SK-MEL-5 (cell line): ENCODE measurements at places on chromosomes 16 and 17.
A peak's percentile ranks its signal among the peaks of the same experiment; 100 is the strongest.

- peak; percentile 97 for DNase-seq
These were observed 67.0 kb downstream of the TUBD1 start for GRCh38 chr17:59825533-59826322.

DNA sequence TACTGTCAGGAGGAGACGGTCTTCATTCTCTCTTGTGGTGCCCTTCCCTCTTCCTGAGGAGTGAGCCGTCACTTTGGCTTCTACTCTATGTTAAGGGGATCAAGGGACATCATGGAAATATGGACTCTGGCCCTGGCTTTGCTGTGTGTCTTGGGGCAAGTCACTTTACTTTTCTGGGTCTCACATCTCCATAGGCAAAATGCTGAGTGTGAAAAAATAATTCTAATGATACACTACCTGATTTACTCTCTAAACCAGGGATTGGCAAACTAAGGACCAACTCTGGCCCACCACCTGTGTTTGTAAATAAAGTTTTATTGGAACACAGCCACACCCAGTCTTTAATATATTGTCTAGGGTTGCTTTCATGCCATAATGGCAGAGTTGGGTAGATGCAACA lies 548.7 kb upstream of the CDH5 start:
- DNase-seq, result no peak

- DNase-seq, result no peak
These were observed 3.4 kb upstream of the SPOP start for GRCh38 chr17:49681106-49681979.

- peak; percentile 16 for DNase-seq
These were observed 15.0 kb upstream of the C16orf87 start for GRCh38 chr16:46845952-46846351.

DNA sequence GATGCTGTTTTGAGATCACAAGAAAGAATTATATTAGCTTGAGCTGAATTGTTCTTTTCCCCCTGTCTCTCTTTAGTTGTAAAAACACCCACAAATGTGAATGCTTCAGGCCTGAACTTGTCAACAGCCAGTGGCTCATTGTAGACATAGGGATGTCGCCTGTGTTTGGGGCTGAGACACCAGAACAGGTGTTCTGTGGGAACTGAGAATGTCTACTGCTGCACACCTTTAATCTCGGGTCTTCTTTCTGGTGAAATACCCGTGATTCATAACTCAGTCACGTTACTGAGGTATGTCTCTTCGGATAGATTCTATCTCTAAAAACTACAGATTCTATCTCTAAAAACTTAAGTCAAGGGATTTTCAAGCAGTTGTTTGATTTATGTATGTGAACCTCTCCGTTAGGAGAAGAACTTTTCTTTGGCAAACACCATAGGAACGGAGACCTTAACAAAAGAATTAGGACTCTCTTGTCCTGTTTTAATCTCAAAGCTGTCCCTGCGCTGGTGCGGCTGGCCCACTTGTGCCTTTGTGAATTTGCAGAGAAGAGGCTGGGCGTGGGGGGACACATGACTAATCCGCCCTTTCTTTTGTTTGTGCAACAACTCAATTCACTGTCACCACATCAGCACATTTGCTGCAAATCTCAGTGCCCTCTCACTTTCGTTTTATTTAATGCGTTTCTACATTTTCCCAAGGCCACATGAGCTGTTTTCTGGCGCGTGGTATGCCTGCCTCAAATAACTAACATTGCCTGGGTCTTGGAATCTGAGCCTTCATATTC lies 643.0 kb downstream of the MAF start:
- no peak for DNase-seq

DNA sequence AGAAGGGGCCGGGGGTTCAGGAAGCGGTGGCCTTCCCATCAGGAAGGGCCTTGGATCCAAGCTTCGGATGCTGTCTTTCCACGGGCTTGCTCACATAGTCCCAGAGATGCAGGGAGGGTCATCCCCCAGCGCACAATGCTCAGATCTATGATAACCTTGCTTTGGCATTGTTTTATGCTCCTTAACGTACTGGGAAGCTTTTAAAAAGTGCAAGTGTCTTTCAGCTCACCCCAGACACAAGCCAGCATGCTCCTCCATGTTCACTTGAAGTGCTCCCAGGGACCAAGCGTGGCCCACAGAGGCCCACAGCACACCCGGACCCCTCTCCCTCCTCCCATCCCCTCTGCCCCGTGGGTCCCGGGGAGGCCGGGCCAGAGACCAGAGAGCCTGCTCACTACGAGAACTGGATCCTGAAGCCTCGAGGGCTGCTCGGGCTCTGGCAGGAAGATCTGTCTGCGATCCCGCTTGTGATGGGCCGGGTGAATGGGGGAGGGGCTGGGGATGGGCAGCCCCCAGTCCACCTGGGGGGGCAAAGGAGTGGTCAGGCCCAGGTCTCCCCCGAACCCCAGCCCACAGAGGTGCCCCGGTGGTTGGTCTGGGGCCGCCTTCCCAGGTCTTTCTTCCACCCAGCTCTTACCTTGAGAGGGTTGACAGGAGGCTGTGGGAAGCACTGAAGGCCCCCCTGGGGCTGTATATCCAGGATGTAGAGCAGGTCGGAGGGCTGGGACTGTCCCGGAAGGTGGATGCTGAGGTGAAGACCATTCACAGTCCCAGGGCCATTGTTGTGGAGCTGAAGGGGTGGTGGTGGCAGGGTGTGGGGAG lies 11.8 kb upstream of the FAM171A2 start:
- no peak for DNase-seq

- DNase-seq, result no peak
These were observed 241.9 kb downstream of the SLC39A11 start for GRCh38 chr17:72850410-72851118.

GRCh38 chr17:15441315-15441714 lies 26.1 kb downstream of the CDRT4 start:
- DNase-seq, result no peak

GRCh38 chr17:13240851-13241250 lies 223.0 kb upstream of the ELAC2 start:
- DNase-seq, result no peak

DNA sequence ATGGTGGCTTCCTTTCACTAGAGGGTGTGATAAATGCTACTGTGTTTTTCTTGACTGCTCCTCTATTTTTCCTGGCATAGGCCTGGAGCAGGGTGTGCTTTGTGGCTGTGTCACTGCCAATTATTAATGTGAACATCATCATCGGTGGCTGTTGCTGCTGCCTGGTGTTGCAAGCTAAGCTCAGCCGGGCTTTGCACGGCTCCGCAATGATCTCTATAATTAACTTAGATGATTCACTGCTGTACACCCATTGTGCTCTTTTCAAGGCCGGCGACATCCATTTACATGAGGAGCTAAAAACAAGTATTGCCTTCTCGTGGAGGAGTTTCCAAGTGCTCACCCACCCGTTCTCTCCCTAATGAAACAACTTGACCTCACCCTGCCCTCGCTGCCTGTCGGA lies 160.1 kb upstream of the IRX3 start:
- no peak for DNase-seq

DNA sequence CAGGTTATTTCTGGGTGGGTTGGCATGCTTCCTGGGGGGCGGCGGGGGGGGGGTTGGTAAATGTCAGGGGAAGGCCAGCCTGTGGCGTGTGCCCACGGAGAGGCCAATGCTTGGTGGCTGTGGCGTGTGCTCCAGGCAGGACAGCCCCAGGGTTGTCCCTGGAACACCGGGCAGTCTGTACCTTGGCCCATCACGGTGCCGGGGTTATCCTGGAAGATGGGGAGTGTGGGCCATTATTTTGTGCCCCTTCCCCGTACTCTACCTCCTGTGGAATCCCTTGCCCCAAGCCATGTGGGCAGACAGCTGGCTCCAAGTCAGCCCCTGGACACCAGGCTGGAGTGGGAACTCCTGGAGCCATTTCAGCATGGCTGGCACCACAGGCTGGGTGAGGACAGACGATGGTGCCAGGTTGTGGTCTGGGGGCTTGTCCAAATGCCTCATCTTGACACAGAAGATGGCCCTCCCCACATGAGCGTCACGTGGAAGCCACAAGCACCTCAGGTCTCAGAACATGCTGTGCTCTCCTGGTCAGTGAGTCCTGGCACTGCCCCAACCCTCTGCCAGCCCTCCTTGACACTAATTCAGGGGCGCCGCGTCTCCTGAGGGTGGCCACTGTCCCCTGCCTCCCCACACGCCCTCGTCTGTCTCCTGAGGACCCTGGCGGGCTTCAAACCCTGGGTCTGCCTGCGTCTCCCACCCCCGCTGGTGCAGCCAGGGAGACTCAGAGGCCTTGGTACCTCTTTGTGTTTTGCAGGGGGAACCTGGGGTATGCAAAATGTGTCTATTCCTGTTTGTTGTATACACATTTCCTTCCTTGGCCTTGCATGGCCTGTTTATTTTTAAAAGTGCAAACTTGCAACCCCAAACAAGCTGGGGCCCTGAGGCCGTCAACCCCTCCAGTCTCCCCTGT lies 4.3 kb downstream of the SLC16A3 start:
- no peak for DNase-seq

- DNase-seq, result peak; percentile 53
These were observed 25.1 kb downstream of the STAT5B start for GRCh38 chr17:42251115-42251514.

- DNase-seq, result no peak
These were observed 419.8 kb upstream of the CDH11 start for GRCh38 chr16:65541646-65542045.

DNA sequence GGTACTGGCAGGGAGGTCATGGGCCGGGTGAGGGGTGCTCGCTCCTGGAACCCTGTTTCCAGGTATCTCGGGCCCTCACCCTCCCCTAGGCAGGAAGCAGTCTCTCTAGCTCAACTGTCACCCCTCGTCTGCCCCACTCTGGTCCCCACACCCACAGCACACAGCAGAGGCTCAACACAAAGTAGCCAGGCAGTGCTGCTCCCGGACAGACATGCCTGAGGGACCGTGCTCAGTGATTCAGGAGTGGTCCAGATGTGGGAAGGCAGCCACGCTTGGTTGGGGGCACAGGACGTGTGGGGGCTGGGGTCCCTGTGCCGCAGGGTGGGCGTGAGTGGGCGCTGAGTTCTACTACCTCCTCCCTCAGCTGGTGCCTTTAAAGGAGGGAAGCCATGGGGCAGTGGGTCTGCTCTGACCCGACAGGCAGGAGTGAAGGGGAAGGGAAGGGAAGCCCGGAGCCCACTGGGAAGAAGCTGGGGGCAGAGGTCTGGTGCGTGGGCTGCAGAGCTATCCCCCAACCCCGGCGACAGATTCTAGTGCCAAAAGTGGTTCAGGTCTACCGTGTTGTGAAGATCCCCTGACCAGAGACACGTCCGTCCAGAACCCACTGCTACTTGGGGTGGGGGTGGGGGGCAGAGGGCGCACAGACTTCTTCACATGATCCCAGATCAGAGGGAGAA lies 11.8 kb downstream of the SLC16A3 start:
- DNase-seq, result no peak

- peak; percentile 23 for DNase-seq
These were observed 39.1 kb downstream of the PSME3IP1 start for GRCh38 chr16:57146735-57147134.

DNA sequence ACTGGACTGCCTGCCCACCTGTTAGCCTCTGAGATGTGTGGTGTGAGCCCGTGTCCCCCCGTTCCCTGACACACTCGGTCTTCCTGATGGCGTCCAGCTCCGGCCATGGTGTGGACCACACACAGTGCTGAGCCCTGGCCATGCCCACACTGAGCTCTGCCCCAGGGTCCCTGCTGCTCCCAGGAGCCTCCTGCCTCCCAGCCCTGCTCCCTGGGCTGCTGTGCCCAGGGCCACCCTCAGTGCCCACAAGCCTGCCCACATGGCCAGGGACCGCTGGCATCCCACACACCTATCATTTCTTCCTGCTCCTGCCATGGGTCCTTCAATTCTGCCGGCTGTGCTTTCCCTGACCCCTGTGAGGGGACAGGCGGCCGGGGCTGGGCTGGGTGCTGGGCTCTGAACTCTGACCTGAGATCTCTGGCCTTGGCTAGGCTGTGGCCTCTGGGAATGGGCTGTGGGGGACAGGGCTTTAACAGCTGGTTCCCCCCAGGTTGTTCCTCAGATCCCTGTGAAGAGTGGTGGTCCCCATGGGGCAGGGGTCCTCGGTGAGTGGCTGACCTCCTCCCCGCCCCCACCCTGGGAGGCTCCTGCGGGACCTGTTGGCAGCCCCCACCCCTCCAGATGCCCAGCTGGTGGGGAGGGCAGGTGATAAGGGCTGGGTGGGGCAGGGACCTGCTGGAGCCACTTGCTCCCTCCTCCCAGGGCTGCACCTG lies 4.0 kb downstream of the CEMP1 start:
- DNase-seq, result no peak

DNA sequence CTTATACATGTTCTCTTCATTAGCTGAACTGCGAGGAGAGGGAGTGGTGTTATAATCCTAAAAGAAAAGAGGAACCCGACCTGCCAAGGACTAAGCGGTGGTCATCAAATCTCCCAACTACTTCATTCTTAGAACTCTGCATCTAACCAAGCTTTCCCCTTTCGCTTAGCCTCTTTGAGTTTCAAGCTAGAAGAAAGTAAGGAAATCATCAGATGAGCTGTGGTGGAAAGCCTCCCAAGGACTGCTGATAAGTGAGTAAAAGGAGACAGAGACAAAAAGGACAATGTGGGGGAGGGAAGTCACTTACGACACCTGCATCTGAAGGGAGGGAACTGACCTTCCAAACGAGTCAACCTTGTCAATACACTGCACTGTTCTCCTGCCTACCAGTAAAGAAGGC lies 121.3 kb downstream of the TRIM37 start:
- DNase-seq, result no peak

- DNase-seq, result peak; percentile 71
These were observed 18.6 kb downstream of the FLOT2 start for GRCh38 chr17:28878981-28879380.

DNA sequence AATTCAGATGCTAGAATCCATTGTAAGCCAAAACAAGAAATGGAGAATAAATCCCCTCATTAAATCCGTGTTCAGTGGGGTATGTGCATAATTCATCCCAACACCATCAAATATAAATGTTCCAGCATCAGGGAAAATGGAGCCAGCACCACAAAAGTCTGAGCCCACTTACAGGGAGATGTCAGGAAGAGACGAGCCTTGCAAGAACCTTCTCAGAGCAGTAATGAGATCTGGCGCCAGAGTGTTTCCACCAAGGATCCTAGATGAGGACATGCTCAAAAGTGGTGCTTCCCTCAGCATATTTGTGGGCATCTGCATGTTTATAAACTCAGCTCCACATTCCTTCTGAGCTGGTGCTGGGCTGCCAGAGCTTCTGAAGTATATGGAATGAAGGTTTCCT lies 541.9 kb upstream of the C16orf82 start:
- DNase-seq, result no peak

- DNase-seq, result no peak
These were observed 137.0 kb upstream of the RCVRN start for GRCh38 chr17:10041916-10042588.

DNA sequence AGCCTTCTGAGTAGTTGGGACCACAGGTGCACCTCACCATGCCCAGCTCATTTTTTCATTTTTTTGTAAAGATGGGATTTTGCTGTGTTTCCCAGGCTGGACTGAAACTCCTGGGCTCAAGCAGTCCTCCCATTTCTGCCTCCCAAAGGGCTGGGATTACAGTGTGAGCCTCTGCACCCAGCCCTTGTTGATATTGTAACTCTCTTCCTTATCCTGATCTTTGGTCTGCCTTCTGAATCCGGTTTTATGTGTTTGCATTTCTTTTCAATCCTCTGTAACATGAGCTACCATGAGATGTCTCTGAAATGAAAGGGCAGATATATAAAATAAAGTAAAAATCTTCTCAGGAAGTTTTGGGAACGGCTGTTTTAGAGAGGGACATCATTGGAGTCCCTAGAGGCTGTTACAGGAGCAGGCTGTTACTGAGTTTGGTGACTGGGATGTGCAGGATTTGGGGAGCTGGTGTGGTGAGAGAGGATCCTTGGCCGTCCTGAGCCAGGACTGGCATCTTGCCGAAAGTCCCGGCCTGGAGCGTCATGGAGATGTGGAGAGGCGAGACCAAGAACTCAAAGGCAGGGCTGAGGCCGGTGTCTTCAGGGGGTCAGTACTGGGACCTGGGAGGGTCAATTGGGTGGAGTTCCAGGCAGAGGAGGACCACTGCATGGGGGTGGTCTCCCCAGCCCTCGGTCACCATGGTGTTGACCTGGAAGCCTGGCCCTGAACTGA lies 39.4 kb downstream of the ATP2C2 start:
- DNase-seq, result no peak
